ENCODE measurements at places on chromosomes 4 and X. TPM values are rescaled to one million over a fixed set of nuclear protein-coding genes. Genes with fewer than 3 reads are reported as not detected.

- DNase-seq, result no peak
These were observed 25.5 kb upstream of the HGFAC start for GRCh38 chr4:3416270-3416669.

GRCh38 chr4:88244816-88245579, 39.4 kb downstream of the PPM1K start:
- peak; percentile 49 for DNase-seq

Gene H2BW2
- total RNA-seq, result not detected

DNA sequence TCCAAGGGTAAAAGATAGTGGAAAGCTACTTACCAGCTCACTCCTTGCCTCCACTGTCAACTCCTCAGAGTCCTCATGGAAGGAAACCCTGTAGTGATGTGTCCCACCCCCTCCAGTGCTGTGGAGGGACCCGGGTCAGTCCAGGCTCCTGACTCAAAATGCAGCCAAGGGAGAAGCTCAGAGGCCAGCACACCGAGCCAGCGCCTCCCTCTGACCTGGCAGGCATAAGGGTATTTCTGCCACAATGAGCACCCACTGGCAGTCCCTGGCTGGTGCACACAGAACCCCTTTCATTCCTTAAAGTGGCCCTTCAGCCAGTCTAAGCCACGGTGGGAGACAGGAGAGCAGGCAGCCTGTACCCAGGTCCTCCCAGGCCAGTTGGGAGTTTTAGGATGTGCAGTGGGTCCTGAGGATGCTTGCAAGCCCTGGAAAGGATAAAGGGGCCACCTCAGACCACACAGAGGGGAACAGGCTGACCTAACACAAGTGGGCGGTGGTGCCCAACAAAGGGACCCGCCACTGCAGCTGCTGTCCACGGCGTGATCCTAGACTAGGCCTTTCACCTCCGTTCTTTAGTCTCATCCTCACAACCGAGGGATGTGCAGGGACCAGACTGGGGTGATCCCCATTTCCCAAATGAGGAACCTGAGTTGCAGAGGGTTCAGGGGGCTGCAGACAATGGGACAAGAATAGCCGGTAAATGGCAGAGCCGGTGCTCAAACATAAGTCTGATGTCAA, 5.7 kb downstream of the JAKMIP1 start:
- DNase-seq, result no peak

DNA sequence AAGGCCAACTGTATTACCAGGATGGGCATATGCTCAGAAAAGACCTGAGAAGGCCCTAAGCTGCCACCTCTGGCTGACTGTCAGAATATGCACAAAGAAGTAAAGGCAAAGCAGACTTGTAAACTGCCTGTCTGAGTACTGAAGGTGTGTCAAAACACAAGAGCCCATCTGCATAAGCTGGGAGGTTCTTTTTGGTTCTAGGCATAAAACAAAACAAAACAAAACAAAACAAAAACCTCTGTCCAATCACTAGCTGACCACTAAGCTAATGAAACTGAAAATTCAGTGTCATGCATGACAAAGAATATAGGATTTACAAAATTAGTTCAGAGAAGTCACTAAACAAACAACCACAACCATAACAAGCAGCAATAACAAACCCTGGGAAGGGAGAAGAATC, 20.6 kb downstream of the SH3D19 start:
- DNase-seq, result no peak

GRCh38 chr4:99395595-99396364, 39.4 kb downstream of the ADH7 start:
- no peak for DNase-seq

Gene MAGEC2
- not detected for total RNA-seq

DNA sequence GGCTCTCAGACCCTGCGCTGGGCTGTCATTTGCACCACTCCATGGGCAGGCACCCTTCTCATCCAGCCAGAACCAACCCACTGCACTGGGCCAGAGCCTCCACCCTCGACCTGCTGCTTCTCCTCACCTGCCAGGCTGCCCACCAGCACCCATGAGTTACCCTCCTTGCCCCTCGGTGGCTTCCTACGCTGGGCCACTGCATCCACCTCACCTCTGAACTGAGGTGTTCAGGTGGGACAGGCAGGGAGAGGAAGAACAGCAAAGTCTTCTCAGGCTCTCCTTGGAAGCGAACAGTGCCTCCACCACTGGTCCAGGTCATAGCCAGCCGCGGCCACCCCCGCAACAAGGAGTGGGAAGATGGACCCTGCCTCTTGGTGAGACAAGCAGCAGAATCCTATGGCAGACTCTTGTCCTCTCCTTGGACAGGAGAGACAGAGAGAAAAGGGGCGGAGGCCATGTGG, 32.4 kb upstream of the HMX1 start:
- DNase-seq, result no peak

- no peak for DNase-seq
These were observed 26.2 kb upstream of the TMEM150C start for GRCh38 chr4:82587826-82588540.

DNA sequence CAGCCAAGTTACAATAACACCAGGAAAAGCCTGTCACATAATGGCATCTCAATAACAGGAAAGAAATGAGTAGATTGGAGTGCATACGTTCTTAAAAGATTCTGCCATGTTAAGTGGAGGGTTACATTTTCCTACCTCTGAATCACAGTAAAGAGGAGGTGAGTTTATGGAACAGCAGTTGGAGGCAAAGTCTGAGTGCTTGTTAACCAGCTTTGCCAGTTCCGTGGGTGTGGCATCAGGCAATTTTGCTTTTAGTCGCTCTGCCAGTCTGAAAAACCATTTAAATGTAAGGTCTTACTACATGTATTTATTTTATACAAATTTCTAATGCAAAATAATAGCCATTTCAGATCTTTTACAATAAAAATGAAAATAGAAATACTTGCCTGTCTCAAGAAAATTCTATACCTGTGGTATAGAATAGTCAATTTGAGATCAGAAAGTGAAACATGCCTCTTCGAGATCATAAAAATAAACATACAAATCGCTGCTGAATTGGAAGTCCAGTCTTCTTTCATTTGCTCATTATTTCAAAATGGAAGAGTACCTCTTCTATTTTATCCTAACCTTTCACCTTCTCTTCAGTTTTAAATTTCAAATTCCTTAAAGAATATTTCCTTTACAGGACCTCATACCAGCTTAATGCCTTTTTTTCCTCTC, 31.4 kb downstream of the GC start:
- DNase-seq, result no peak

Gene DCAF8L2
- total RNA-seq, result not detected

Gene MORC4
- total RNA-seq, result 8.3 TPM

DNA sequence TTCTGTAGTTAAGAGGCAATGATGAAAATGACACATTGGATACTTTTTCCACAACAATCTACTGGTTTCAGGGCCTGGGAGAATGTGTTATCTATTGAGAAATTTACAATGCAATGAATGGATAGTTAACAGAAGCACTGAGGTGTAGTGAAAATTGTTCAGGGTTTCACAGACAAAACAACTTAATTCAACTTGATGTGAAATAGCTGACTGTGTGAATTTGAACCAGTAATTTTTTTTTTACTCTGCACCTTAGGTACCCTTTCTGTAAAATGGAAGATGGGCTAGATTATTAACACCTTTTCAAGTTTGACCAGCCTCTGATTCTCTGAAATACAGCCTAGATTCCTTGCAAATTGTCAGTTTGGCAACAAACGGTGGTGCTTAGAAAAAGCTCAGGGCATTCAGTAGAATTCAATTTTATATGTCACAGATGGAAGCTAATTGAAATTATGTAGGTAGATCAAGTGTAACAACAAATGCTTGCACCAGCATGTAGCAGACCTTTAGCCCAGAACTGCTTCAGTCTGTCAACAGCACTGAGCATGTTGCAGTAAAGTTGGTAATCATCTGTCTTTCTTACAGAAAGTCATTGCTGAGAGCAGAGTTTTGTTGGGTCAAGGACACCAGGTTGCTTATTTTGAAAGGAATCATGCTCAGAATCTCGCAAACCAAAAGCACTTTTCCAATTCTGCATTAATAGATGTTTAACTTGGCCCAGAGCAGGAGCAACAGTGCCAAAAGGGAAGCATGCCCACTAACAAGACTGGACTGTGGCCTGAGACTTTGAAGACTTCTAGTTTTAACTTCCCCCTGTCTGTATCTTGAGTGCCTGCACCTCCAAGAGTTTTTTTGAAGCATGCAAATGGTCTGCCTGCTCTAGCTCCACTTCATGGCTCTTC, 526.6 kb downstream of the PACRGL start:
- DNase-seq, result no peak

- no peak for DNase-seq
These were observed 158.2 kb downstream of the PLS3 start for GRCh38 chrX:115719171-115719570.

DNA sequence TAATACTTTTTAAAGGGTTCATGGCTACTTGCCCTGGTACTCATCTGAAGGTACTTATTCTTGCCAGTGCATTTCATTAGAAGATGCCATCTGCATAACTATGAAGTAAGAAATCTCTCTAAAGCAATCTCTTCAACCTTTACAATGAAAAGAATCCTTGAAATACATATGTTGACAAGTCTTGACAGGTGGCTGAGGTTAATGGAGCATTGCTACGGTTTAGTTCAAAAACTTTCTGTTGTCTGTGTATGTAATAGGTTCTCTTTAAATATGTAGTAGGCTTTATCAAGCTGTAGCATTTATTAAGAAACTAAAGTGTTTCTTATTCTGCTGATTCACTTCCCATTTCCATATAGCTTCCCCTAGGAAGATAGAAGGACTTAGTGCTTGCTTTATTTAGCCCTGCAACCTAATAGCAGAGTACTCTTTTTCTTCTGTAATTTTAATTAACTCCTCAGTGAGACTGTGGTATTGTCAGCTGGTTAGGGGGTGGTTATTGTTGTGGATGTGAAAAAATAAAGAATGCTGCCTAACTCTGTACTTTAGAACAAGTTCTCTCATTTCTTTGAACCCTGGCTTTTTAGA, 39.3 kb downstream of the SLAIN2 start:
- DNase-seq, result no peak

GRCh38 chr4:53547983-53548382, 43.3 kb downstream of the LNX1 start:
- DNase-seq, result no peak

GRCh38 chrX:18885328-18886004, 98.4 kb downstream of the PHKA2 start:
- no peak for DNase-seq

DNA sequence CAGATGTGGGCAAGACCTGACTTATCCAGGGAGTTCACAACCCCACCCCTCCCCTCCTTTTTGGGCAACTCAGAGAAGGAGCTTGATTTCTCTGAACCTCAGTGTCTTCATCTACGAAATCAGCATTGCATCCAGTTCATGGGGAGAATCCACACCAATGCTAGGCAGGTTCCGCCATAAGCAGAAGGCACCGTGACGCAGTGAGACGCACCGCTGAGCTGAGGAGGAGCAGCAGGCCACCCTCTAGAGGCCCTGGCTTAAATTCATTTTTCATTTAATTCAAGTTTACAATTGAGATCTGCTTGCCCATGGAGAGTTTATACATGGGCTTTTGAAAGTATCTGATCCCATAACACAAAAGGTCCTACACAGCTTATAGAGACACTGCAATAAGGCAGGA, 55.7 kb downstream of the CPZ start:
- DNase-seq, result no peak

GRCh38 chr4:119823891-119824290, 195.3 kb upstream of the PDE5A start:
- DNase-seq, result no peak

DNA sequence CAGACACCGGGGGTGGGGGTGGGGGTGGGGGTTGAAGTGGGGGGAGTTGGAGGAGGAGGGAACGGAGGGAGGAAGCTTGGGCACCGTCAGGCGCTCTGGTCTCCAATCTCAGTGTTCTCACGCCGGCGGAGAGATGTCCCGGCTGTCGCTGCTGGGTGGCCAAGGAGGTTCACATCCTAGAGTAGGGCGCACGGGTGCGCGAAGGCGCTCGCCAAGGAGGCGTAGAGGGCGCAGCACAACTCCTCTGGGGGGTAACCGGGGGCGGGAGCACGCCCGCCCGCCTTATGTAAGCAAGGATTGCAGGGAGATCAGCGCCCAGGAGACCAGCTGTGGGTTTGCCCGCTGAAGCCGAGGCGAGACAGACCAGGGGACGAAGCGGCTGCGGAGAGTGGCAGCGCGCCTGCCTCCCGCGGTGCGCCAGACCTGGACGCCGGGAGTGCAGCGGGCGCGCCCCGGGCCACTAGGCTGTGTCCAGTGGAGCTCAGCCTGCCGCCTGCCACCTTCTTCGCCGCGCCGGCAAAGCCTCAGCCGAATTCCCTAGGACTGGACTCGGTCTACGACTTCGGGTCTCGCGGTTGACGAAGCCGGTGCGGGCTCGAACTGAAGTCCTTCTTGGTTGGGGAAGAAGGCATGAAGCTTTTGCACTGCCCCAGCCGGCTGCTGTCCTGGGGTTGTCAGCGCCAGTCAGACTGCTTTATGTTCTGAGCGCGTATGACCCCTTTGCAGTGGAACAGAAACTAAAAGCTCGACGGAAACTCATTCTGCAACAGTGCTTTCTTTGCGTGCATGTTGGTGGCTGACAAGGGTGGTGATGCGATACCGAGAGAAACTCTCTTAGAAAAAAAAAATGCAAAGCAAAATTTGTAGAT, 707 bp upstream of the UNC5C start:
- no peak for DNase-seq

Gene GAR1
- 15.4 TPM for total RNA-seq

- DNase-seq, result no peak
These were observed 94.6 kb downstream of the SORBS2 start for GRCh38 chr4:185717377-185717741.

DNA sequence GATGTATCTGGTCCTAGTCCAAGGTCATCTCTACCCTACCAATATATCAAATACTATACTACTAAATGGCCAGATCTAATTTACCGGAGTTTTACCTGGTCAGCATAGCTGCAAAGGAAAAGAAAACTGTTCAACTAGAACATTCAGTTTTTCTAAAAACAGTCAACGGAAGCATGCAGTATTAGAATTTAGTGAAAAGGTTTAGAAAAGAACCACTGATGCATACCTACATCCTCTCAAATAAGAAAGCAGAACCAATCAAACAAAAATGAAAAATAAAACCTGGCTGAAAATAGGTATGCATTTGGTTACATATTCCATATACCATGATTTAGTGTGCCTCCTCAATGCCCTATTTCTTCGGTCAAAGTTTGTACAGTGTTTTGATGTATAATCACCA, 140.0 kb downstream of the CHM start:
- DNase-seq, result no peak

Gene ADGRG4
- total RNA-seq, result not detected

Gene MAOA
- not detected for total RNA-seq

GRCh38 chrX:39438603-39439602, 637.6 kb downstream of the MID1IP1 start:
- DNase-seq, result no peak

Gene CSAG2
- total RNA-seq, result not detected

DNA sequence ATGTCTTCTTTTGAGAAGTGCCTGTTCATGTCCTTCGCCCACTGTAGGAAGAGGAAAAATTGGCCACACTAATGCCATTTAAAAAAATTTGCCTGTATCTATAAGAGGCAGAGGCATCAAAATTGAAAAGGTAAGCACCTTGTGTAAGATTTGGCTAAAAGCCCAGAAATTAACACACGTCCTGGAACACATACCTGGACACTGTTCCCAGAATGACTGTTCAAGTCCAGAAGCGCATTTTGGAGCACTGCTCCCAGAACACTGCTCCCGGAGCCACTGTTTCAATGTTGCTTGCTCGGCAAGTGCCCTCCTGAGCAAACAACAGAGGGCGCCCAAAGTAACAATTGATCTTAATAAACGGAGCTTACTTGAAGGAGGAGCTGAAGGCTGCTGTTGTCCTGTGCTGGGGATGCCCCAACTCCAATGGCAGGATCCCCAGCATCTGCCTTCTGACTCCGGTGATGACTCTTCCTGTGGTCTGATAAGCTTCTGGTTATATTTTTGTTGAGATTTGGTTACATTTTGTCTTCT, 1958.6 kb downstream of the C4orf33 start:
- DNase-seq, result no peak

GRCh38 chrX:71945237-71945805, 34.7 kb downstream of the NHSL2 start:
- DNase-seq, result no peak

All from CD8-positive, alpha-beta T cell (primary cell).